ENCODE measurements at places on chromosomes 3 and 15.

GRCh38 chr3:14925729-14926591, 21.4 kb upstream of the NR2C2 start:
- DNase-seq, result peak; percentile 78

DNA sequence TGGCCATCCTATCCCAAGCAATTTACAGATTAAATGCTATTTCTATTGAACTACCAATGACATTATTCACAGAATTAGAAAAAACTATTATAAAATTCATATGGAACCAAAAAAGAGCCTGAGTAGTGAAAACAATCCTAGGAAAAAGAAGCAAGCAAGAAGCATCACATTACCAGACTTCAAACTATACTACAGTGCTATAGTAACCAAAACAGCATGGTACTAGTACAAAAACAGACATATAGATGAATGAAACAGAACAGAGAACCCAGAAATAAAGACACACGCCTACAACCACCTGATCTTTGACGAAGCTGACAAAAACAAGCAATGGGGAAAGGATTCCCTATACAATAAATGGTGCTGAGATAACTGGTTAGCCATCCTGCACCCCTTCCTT, 152.2 kb downstream of the TNIK start:
- DNase-seq, result no peak

DNA sequence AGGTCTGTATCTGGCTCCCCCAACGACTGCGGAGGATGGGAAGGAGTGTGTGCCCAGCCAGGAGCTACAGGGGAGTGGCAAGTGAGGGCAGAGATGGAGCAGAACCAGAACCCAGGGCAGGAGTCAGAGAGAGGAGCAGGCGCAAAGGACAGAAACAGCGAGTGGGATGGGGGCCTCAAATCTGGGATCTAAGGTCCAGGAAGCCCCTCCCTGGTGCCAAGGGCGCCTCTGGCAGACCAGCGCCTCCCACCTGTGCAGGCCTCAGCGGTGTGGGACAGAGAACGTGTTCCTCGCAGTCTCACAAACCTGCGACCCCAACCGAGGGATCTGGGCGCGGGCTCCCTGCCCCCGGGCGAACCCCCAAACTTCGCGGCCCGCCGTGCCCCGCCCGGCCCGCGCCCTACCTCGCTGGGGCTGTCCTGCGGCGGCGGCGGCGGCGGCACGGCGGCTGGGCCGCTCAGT, 301 bp downstream of the PCBP4 start:
- peak; percentile 45 for DNase-seq

DNA sequence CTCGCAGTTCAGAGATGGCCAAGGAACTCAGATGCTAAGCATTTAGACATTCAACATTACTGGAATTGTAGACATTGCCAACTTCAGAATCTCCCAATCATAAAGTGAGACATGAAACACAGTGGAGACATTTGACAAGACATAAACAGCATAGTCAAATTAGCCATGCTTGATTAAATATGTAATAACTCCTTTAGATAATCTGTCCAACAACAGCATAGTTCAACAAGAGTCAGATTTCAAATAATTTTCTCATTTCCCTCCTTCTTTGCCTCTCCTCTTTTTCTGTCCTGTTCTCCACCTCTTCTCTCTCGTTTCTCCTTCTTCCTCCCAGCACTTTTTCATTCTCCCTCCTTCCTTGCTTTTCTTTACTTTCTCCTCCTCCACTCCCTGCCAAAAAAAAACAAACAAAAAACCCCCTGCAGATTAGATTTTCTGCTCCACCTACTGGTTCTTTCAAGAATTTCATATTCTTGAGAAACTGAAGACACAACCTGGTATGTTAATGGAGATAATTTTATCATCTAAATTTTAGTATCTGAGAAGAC, 20.2 kb downstream of the CPOX start:
- DNase-seq, result no peak

DNA sequence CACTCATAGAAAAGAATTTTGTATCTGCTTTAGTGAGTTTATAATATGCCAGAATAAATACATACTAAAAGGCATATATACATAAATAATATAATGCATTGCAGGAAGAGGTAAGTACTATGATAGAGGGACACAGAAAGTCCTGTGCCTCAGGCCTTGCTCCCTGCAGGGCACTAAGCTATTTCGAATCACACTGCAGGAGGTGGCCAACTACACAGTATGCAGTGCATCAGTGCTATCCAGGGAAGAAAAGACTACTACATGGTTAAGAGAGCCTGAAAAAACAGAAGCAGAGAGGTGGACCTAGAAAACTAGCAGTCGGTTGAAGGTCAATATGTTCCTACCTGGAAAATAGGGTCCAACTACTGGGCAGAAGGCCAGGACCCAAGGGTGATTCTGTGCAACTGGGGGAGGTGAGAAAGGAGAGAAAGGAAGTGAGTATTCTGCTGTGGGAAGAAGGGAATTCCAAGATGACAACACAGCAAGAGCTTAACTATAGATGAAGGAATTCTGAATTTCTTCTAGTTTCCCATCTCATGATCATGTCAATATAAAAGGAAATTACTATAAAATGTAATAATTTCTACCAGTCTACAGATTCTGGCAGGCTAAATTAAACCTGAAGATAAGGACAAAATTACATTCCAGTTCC, 218.0 kb downstream of the ZBTB20 start:
- DNase-seq, result no peak

DNA sequence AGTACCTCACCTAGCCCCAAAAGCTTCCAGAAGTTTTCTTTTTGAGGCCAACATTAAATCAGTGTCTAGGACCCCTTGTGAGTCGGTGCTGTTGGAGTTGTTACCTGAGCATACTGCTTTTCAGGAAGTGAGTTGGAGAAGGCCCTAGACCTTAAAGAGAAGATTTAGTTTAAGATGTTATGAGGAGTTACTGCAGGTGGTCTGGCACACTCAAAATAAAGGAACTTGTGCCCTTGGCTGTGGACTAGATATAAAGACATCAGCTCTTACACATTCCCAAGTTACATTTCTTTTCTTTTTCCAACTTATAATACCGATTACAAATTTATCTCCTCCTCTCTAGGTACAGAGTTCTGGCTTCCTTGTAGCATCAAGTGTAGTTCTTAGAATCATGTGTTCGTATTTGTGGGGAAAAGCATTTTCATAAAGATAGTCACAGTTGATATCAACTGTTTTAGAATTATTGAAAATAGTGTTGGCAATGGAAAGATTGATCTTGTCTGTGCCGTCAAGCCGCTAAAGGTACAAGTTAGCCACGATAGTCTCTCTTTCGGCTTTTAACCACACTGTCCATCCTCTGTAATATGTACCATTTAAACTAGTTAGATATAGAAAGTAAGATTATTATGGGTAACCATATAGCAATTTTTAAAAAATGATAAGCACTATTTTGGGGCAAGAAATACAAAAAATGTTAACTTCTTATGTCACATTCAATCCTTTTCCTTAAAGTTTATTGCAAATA, 8.6 kb downstream of the ZIC1 start:
- no peak for DNase-seq

- DNase-seq, result no peak
Observed at GRCh38 chr15:64642875-64643274, 132.5 kb downstream of the RBPMS2 start.

GRCh38 chr3:188974856-188975599, 196.7 kb upstream of the TPRG1 start:
- no peak for DNase-seq

DNA sequence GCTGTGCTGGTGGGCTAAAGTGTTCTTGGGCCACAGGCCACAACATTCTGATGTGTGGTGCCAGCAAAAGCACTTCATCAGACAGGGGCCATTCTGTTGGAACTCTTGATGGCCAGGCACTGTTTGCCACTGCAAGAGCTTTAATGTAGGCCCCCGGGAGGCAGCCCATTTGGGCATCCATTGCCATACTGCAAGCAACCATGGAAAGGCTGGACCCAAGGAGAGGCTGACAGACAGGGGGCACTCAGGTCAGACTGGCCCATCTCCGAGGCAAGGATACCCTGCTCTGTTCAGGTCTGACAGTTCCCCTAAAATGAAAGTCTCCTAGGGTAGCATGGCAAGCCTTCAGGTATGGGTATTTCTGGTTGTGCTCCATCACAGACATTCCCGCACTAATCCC, 64.2 kb downstream of the FAM227B start:
- no peak for DNase-seq
